ENCODE measurements at places on chromosomes 12 and 14.

DNA sequence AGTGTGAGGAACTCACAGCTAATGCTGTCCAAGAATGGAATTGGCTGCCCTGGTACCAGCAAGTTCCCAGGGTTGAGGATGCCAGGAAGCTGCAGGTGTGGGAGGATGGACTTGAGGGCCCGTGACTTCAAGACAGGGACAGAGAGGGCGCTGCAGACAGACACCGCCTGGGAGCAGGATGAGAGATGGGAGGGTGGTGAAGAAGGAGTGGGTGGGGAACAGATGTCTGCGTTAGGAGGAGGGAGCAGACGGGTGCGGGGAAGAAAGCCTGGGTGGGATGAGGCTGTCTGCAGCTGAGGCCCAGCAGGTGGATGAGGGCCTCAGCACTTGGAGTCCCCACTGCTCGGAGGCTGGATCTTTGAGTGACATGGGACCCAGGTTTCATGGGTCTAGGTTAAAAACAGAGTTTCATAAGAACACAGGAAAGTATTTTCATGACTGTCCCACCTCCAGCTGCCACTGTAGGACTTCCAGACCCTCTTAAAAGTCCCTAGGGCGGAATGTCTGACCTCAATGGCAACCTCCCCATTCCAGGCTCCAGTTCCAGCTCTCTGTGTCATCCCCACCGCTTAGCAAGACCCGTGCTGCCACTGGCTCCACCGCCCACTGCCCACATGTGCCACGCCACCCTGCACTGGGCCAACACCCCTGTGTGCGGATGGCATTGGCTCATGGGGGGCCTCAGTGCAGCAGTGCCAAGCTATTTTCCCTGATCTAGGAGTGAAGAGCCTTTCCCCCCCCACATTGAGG lies 70.3 kb upstream of the SCN8A start:
- no peak for DNase-seq

- DNase-seq, result no peak
These were observed 74.7 kb downstream of the ITPK1 start for GRCh38 chr14:93040982-93041381.

DNA sequence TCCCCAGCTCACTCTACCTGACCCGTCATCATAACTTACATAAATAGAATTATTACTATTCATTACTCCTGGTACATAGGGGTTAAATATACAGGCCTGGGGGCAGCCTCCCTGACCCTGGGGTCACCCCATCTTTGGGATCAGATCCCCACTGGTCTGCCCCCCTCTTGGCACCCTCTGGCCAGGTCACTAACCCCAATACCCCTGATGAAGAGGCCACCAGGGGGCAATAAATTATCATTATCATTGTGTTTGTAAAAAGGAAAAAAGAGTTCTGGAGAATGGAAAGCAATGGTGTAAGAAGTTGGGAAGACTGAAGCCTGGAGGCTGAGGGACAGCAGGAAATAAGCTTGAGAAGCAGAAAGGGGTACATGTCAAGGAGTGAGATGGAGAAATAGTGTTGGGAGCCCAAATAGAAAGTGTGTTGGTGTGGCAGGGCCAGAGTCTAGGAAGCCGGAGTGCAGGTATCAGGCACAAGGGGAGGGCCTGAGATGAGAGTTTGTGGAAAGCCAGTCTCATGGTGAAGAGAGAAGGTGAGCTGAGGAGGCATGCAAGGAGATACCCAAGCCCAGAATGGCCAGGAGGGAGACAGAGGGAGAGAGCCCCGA lies 6.1 kb upstream of the AAAS start:
- no peak for DNase-seq

GRCh38 chr14:105316968-105317510 lies 2.5 kb downstream of the PACS2 start:
- DNase-seq, result no peak

DNA sequence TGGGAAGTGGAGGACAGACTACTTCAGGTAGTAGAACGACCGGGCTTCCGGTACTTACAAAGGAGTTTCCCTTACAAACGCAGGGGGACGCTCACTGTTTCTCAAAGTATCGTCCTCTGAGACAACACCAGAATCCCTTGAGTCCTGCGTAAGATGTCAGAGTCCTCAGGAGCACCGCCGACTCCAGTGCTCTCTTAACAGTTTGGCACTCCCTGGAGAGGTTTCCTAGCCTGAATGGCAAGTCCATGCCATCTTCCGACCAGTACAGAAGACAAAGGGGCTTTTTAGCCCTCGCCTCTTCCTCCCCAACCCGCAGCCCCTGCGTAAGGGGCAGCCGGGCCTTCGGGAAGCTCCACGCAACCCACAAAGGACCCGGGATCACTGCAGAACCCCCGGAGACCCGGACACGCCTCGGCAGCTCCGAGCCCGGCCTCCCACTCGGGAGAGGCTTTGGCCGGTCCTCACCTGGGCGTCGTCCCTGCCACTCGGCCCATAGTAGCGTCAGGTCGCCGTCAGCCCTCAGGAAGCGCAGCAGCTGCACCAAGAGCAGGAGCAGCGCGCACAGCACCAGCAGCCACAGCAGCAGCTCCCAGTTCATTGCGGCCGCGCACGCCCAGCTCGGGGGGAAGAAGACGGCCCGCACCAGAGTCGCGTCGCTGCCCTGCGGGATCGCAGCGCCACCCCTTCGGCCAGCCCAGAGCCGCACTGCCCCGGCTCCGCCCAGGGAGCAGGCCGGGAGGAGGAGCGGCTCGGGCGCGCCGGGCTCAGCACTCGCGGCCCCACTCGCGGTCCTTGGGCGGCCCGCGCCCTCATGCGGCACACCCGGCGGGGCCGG lies at the start of gene DHRS7:
DHRS7 (minus strand) TSS at position 687 of the 835 bp plus-strand sequence; CDS start at position 598, 89 bp downstream.
- no peak for DNase-seq

GRCh38 chr14:101292448-101292847 lies 268.8 kb upstream of the DIO3 start:
- DNase-seq, result no peak

DNA sequence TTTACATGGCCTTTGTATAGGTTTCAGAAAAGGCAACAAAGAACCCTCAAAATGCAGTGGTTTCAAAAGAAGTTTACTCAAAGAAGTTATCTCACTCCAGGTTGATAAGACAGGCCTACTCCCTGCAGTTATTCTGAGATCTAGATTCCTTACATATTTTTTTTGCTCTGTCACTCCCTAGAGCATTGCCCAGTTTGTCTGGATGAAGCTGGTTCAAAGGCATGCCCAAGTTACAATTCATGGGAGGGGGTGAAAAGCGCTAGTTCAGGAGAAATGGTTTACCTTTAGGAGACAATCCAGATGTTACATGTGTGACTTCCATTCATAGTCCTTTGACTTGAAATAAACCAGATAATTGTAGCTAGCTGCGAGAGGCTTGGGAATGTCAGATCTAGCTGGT lies 115.0 kb downstream of the TPH2 start:
- no peak for DNase-seq

DNA sequence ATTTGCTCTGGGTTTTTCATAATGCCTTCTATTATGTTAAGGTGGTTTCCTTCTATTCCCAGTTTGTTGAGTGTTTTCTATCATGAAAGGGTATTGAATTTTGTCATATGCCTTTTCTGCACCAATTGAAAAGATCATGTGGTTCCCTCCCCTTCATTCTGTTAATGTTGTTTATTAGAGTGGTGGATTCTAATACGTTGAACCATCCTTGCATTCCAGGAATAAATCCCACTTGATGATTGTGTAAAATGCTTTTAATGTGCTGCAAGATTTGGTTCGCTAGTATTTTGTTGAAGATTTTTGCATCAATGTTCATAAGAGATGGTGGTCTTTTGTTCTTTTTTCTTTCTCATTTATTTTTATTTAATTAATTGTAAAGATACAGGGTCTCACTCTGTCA lies 55.2 kb downstream of the ATP23 start:
- no peak for DNase-seq

DNA sequence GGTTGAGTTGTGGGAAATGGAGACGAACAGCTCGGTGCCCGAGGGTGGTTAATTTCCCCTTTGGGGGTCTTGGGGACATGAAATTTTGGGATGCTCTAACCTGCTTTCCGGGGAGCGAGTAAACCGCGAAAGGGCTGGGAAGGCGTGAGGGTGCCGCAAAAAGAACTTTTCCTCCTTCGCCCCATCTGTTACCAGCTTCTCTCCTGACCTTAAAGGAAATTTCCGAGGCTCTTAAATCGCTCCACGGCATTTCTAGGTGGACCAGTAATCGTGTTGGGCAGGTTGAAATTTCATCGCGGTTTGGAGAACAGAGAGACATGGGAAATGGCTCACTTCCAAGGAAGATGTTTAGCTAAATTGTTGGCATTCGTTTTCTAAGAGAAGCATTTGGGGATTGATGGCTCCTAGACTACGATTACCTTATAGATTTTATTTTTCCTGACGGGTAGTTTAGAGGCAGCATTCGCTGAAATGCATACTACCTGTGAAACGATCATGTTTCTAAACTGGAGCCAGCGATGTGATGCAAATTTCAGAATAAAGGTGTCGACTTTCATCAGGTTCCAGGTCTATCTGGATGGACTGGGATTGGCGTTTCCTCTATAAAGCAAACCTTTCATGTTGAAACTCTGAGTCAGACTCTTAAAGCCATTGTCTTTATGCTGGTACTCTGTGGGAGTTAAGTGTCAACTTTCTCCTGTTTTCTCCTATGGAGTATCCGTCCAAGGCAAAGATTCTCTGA lies 414.5 kb downstream of the PCNX1 start:
- no peak for DNase-seq

GRCh38 chr14:51507906-51508511 lies 143.7 kb upstream of the FRMD6 start:
- DNase-seq, result no peak

DNA sequence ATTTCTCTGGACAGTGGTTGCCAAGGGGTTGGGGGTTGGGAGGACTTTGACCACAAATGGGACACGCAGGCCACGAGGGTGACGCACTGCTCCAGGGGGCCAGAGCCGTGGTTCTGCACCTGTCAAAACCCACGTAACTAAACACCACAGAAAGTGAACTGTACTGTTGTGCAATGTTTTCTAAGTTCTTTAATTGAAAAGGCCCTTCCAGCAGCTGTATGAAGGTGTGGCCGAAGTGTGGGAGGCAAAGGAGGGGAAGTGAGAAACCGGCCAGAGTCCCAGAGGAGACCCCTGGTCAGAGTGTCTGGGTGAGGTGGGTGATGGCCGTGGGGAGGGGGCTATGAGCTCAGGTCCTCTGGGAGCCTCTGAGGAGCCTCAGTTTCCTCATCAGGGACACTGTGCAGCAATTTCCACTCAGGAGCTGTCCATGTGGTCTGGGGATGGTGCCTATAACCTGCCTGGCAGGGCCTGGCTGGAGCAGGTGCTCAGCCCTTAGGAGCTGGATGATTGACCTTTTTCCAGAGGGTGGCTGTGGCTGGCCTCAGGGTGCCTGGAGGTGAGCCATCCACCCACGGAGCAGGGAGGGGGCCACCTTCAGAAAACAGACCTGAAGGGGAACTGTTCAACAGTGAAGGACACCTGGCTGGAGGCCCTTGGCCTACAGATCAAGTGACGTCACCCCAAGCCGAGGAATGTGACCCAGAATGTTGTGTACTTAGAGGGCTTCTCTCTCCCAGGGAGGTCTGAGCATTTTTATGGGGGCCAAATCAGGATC lies 9.8 kb upstream of the BDKRB2 start:
- no peak for DNase-seq

DNA sequence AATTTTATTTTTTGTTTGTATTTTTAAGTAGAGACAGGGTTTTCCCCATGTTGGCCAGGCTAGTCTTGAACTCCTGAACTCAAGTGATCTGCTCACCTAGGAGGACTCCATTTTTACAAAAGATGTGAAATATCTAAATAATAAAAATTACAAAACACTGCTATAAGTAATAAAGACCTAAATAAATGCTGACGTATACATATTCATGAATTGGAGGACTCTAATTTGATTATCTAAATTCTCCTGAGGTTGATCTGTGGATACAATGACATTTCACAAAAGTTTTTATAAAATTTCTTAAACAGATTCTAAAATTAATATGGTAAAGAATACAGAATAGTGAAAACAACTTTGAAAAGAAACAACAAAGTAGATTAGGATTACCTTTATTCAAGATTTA lies 1224.0 kb downstream of the SLC16A7 start:
- no peak for DNase-seq

DNA sequence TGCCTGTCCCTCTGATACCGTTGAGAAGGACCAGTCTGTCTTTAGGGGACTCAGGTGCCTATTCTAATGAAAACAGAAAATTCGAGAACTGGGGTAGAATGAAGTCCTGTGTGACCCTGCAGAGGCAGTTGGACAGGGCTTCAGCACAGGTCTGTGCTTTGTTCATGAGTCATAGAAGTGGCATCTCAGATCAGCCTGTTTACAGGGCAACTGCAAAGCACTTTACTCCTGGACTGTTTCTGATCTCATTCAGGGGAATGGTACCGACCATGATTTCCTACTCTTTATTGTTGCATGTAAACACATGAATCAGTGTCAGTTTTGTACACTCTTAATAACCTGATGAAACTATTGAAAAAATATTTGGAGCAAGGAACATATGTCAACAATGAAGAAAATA lies 1517.0 kb downstream of the AACS start:
- DNase-seq, result no peak

Data from SIG-M5 (cell line).